ENCODE measurements at places on chromosomes 3 and 15.

GRCh38 chr3:50205413-50206276 lies 574 bp downstream of the SLC38A3 start:
- DNase-seq, result no peak

DNA sequence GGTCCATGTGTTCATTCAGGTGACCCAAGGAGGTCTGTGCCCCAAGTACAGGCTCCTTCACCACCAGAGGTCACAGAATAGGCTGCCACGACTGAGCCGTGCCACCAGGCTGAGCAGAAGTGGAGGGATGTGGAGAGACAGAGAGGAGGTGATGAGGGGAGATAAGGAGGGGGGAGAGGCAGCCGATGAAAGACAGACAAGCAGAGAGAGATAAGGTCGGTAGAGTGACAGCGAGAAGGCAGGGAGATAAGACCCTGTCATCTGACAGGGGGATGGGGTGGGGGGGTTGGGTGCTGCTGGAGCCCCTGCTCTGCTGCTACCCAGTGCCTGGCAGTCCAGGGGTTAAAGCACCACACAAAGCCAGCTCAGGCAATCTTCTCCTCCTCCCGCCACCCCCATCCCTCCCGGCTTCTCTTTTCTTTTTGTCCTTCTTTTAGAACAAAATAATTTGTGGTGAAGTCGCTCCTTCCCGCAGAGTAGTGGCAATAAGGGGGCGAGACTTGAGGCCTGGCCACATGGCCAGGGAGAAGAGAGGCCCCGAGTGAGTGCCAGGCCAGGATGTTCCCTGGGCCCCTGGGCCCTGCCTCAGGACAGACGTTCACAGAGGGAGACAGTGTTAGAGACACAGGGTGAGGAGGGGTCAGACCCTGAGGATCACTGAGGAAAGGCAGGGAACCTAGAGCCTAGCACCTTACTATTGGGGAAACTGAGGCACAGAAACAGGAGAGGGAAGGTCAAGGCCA lies 67.9 kb downstream of the CACNA2D2 start:
- no peak for DNase-seq

DNA sequence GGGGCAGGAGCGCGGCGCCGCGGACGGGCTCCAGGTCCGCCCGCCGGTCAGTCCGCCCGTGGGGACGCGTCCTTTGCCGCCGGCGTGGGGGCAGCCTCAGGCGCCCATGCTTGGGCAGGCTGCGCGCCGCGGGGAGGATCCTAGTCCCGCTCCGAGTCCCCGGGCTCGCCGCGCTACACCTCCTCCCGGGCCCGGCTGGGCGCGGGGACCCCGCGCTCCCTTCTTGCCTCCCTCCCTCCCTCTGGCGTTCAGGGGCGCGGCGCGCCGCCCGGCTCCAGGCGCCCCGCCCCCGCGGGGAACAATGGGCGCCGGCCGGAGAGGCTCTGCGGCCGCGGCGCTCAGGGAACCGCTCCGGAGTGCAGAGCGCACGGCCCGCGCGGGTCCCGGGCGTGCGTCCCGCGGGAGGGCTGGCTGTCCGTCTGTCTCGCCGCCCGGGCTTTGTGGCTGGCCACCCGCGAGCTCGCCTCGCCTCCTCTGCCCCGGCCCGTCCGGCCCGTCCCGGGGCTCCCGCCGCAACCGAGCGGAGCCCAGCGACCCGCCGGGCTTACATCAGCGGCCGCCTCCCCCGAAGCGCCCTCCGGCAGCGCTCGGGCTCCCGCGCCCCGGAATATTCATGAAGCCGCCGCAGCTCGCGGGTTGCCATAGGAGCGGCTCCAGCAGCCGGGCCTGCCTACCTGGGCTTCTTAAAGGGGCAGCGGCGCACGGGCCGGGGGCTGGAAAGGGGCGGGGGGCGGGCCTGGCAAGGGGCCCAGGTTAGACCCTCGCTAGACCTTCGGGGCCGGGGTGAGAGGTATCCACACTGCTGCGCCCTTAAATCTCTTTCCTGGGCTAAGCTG lies at the start of gene HCN4:
TSS of gene HCN4 (minus strand) at position 658 of the 836 bp plus-strand sequence. CDS start 688 bp downstream, outside the sequence.
- no peak for DNase-seq

- no peak for DNase-seq
These were observed 52.7 kb upstream of the SPATA12 start for GRCh38 chr3:57007521-57008460.

DNA sequence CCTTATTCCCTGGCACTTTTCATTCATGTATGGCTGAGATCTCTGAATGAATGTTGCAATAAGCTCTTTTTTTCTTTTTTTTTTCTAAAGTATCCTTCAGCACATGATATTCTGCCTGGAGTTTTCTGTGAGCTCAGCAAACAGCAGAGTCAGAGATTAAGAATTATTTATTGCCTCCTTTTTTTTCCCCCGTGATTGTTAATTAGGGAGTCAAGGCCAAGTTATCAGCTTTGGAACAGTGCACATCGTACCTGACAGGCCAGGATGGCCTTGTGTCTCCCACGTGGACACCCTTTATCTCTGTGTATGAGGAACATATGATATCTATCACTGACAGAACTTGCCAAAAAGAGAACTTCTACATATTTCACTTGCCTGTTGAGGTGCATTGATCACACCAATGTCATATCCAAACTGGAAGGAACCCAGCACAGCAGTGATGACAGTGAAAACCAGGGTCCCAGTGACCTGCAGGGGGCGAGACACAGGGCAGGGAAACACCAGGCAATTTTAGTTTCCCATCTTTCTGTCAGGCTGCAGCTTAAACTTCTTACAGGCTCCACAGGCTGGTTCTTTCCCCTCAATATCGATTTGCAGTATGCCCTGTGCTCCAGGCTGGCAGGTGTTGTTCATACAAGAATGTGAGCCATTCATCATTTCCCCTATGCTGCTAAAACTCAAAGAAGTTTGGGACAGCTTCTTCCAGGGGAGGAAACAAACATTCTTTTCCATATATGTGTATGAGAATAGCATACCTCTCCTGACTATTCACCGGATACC lies 8.2 kb downstream of the SLC2A2 start:
- DNase-seq, result no peak

DNA sequence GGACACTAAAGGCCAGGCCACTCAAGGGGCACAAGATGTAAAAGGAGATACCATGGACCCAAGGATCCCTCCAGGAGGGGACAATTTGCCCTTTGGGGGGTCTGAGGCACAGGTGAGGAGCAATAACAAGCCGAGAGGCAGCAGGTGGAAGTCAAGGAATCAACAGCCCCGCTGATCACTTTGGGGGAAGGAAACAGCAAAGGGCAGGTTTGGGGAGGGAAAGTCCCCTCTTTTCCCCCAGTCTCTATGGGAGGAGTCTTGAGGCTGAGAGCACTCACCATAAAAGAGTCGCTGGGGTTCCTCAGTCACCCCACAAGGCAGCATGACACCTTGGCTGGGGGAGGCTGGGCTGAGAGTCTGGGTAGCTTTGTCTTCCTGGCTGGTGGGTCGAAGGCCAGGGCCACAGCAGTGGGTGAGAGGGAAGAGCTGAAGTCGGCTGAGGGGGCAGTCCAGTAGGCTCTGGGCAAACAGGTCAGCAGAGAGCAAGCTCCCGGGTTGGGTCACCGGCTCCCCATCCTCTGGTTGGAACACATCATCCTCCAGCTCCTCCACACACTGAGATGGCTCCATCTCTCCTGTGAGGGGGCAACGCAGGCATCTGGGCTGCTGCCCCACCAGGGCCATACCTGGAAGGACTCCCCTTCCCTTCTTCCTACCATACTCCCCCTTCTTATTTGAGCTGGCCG lies 3.0 kb downstream of the BMF start:
- no peak for DNase-seq

DNA sequence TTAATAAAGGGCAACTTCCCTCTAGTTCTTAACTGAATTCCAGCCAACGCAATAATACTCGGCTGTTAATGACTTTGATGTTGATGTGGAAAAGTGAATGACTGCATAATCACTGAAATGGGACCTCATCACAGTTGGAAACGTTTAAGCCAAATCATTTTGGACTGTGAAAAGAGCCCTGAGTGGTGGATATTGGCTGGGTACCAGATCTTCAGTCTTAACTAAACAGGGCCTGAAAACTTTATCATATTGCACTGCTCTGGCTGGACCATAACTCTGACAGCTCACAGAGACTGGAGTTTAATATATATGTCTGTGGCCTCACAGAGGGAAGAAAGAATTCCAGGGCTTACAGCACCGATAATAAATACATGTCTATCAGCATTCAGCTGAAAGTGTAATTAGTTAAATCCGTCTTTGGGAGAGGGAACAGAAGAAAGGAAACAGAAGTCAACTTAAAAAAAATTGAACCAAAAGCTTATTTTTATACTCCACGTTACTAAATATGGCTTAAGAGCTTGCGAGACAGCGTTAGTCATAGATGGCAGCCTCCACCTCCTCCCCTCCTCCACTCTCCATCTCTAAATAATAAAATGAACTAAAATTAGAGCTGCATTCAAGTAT lies 222.3 kb upstream of the CDIN1 start:
- no peak for DNase-seq

GRCh38 chr3:11548721-11549131 lies 95.0 kb downstream of the VGLL4 start:
- DNase-seq, result no peak

DNA sequence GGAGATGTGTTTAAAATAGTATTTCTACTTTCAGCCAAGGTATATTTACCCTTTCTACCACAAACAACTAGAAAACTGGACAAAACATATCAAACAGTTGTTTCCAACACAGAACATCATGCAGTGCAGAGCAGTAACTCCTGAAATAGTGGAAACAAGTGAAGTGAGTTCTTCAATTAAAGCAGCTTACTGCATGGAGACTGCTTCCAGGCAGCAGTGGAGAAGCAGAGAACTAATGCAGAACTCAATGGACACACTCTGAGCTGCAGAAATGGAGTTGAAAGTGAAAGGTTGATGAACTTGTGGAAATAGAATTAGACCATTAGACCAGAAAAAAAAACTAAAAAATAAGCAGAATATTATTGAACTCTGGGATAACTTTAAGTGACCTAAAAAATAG lies 478.9 kb downstream of the CNTN6 start:
- no peak for DNase-seq

GRCh38 chr3:28901018-28901417 lies 379.9 kb upstream of the RBMS3 start:
- DNase-seq, result no peak

- no peak for DNase-seq
These were observed 47.0 kb downstream of the MAP3K13 start for GRCh38 chr3:185409957-185410356.

Data from SK-N-MC (cell line).